Hepatocyte (in vitro differentiated cells): ENCODE measurements at places on chromosomes 2 and 18.

DNA sequence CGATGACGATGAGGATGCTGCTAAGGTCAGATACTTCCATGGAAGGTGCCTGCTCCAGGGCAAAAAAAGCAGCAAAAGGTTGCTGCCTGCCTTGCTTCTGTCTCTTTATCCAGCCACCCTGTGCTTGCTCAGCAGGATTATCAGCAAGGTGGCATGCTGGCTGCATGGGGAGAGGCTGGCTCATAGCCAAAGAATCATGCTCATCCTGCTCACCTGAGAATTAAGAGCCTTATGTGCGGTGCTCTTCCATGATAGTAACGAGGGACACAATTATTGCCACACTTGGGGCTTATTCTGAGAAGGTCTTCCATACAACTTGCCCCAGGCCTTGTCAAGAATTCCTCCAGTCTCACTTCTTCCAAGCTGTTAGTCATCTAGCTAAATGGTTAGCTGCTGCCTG lies 60.4 kb upstream of the SEC11C start:
- H3K4me1 ChIP-seq, result no peaks in the 10 kb centered on the region
- DNase-seq, result no peak
- H3K36me3 ChIP-seq, result no peaks in the 10 kb centered on the region
- H3K4me3 ChIP-seq, result no peak overlapping the region
- H3K27me3 ChIP-seq, result peaks cover 8% of the 10 kb centered on the region

- no peaks in the 10 kb centered on the region for H3K27me3 ChIP-seq
- peak overlapping the region; percentile 91 for H3K27ac ChIP-seq
- peak overlapping the region; percentile 91 for H3K4me3 ChIP-seq
- no peak for DNase-seq
Measured at GRCh38 chr2:54454548-54455130, 1.5 kb upstream of the SPTBN1 start.

- no peaks in the 10 kb centered on the region for H3K4me1 ChIP-seq
- peaks cover 21% of the 10 kb centered on the region for H3K36me3 ChIP-seq
- no peaks in the 10 kb centered on the region for H3K27me3 ChIP-seq
- H3K27ac ChIP-seq, result no peak overlapping the region
- DNase-seq, result no peak
Measured at GRCh38 chr2:86482034-86482433, 40.9 kb downstream of the KDM3A start.

DNA sequence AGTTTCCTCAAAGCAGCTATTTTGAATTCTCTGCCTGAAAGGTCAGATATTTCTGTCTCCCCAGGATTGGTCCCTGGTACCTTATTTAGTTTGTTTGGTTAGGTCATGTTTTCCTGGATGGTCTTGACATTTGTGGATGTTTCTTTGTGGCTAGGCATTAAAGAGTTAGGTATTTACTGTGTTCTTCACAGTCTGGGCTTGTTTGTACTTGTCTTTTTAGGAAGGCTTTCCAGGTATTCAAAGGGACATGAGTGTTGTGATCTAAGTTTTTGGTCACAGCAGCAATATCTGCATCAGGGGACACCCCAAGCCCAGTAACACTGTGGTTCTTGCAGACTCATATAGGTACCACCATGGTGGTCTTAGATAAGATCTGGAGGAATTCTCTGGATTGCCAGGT lies 11.8 kb downstream of the MYO3B start:
- H3K4me3 ChIP-seq, result no peak overlapping the region
- no peak for DNase-seq
- H3K4me1 ChIP-seq, result no peaks in the 10 kb centered on the region
- H3K27me3 ChIP-seq, result no peaks in the 10 kb centered on the region
- H3K27ac ChIP-seq, result no peak overlapping the region

DNA sequence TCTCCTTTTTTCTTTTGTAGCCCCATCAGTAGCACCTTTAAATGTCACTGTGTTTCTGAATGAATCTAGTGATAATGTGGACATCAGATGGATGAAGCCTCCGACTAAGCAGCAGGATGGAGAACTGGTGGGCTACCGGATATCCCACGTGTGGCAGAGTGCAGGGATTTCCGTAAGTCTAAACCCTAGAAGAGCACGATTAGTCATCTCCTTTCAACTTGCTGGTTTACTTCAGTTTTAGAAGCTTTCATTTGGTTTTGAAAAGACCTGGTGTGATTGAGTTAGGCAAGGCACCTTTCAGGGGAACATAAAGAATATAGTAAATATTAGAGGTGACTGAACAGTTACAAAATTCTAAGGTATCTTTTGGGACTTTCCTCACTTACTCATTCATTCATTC lies 72.2 kb upstream of the TMEM87B start:
- H3K27me3 ChIP-seq, result no peaks in the 10 kb centered on the region
- H3K36me3 ChIP-seq, result no peaks in the 10 kb centered on the region
- peaks cover 21% of the 10 kb centered on the region for H3K4me1 ChIP-seq
- H3K27ac ChIP-seq, result no peak overlapping the region
- no peak overlapping the region for H3K4me3 ChIP-seq
- no peak for DNase-seq

DNA sequence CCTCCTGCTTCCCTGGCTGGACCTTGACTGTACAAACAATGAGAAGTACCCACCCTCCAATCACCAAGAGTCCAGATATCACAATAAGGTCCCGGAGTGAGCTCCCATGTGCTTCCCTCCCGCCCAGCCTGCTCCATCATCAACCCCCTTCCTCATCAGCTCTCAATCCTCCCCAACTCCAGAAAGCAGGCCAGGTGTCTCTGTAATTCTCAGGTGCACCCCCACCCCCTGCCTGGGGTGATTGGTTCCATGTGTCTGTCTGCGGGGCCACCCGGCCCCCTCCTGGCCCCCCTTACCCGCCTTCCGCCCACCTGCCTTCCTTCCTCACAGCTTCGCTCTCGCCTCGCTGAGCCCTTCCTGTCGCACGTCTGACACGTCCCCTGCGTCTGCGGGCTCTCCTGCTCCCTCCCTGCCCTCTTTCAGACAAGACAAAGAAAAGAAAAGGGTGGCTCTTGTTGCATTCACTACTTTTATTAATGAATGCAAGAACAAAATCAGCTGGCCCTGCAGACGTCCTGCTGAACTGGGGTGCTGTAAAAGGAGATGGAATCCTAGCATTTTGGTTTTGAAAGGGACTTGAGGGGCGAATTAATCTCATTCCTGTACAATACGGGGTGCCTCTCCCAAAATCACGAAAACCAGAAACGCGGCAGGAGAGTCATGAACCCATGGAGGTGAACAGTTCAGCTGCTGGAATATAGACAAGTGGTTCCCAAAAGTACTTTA lies 26.5 kb upstream of the IGFBP2 start:
- DNase-seq, result peak; percentile 46
- H3K4me1 ChIP-seq, result peaks cover 10% of the 10 kb centered on the region
- H3K36me3 ChIP-seq, result no peaks in the 10 kb centered on the region
- H3K4me3 ChIP-seq, result no peak overlapping the region
